IPS-NIHi11 (cell line): ENCODE measurements at places on chromosomes 6 and 20.
A peak's percentile ranks its signal among the peaks of the same experiment; 100 is the strongest.

- no peak for DNase-seq
Measured at GRCh38 chr6:154187714-154188113, 148.7 kb downstream of the OPRM1 start.

GRCh38 chr6:156782691-156783320, 5.6 kb downstream of the ARID1B start:
- DNase-seq = no peak

- DNase-seq = no peak
Measured at GRCh38 chr20:47377122-47377722, 20.7 kb upstream of the ZMYND8 start.

- no peak for DNase-seq
Measured at GRCh38 chr20:49230561-49231133, 11.4 kb downstream of the DDX27 start.

DNA sequence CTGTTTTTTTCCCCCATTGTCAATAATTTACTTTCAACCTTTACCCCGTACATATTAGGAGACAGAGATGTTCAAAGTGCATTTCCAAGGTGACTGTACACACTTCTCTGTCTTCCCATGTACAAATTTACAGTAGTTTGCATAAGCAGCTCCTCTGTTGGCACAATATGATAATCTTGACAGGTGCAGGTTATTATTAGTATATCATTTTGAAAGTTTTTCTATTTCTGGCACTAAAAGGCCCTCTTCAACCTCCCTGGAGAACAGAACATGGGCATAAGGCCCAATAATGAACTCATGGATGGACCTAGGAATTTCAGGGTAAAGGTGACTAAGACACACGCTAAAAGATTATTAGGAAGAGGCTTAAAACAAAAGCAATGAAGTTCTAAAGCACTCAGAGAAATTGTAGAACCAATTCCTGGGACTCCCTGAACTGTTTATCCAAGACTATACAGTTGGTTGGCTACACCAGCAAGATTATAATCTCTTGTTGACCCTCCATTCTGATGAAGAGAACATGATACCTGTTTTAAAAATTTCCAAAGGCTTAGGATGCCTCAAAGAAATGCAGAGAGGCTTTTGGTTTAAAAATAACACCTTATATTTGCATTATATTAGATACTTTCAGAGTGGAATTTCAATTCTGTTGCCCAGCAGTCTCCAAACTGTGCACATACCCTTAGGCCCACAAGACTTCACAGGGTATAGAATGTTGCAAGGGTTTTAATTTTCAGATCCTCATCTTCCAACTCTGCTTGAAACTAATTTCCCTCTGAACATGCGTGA, 1.1 kb downstream of the AIG1 start:
- no peak for DNase-seq

DNA sequence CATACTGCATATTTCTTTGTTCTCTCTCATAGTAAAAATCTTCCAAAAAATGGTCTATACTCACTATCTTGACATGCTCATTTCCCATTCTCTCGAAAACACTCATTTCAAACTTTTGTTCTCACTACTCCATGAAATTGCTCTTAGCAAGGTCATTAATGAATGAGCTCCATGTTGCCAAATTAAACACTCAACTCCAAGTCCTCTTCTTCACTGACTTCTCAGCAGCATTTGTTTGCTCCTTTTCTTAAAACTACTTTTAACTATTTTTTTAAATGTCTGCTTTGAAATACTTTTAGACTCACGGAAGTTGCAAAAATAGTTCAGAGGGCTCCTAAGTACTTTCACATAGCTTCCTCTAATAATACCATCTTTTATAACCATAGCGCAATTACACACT, 274.0 kb upstream of the PREP start:
- no peak for DNase-seq

GRCh38 chr6:18681832-18682503, 294.8 kb downstream of the RNF144B start:
- no peak for DNase-seq

GRCh38 chr6:142902636-142903053, 42.3 kb downstream of the HIVEP2 start:
- no peak for DNase-seq

- no peak for DNase-seq
Measured at GRCh38 chr20:22795871-22796270, 211.5 kb upstream of the FOXA2 start.

DNA sequence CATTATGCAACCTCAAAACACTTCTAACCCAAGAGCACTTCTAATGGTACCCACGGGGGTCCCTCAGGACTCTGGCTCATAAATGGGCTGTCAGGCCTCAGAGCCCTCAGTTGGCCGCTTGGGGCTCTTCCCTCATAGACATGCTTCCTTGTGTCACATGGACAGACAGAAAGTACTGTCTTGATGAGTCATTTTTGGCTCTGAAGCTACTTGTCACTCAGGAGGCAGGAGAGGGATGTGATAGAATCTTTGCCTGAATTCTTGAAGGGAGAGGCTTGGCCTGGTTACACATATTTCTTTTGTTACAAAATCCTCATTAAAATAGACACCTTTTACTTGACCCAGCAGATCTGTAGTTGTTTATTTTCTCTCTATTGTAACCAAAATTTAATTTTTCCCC, 15.1 kb upstream of the EDN1 start:
- DNase-seq = no peak

DNA sequence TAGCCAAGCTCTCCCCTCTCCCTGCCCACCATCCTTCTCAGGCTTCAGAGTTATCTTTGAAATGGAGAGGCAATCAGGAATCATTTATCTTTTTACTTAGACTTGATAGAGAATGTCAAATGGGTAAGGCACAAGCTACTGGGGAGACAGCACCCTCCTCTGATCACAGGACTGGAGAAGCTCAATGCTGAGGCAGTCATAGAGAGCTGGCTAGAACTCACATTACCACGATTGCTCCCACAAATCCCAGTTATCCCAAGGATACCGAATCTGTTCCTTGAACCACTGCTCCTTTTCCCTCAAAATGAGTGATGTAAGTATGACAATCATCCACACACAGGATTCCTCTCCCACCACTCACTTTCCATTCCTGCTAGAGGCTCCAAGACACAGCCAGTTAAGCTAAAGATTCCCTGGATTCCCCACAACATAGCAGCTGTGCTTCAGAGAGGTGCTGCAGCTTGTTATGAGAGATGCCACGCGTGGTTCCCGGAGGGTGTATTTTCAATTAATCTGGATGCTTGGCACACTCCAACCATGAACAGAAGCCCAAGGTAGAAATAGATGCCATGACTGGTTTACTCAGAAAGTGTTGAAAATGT, 96.2 kb upstream of the VGLL2 start:
- no peak for DNase-seq

DNA sequence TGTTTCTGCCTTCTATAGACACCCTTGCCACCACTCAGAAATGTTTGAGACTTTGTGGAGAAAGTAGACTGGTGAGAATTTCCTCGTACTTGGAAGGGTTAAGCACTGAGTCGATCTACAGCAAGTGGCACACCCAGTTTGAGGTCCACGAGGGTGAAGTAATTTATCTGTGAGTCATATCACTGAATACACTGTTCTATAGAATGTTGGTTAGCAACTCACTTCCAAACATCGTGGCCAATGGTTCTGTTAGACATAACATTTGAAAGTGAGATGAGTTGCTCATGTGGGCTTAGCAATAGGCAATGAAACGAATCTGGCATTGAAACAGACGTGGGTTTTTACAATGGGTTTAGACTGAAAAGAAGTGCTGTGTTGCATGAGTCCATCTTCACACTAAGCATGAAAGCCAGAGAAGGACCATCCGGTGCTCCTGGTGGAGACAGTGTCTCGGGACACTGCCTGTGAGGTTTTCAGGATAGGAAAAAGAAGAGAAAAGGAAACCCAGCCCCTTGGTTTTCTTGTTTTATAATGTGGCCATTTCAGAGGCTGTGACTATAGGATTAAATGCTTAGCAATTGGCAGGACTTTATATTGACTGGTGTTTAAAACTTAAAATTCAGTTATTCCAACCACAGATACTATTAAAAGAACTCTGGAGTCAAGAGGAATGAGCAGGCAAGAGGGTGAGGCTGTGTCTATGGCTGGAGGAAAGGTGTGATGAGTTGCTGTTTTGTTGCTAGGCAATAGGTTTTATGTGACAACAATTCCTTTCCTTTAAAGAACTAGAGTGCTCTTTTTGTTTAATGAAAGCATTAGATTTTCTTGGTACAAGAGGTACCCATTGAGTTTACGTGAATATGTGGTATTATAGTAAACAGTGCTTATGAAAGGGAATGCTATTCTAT, 31.0 kb upstream of the EZR start:
- DNase-seq = peak; percentile 28

DNA sequence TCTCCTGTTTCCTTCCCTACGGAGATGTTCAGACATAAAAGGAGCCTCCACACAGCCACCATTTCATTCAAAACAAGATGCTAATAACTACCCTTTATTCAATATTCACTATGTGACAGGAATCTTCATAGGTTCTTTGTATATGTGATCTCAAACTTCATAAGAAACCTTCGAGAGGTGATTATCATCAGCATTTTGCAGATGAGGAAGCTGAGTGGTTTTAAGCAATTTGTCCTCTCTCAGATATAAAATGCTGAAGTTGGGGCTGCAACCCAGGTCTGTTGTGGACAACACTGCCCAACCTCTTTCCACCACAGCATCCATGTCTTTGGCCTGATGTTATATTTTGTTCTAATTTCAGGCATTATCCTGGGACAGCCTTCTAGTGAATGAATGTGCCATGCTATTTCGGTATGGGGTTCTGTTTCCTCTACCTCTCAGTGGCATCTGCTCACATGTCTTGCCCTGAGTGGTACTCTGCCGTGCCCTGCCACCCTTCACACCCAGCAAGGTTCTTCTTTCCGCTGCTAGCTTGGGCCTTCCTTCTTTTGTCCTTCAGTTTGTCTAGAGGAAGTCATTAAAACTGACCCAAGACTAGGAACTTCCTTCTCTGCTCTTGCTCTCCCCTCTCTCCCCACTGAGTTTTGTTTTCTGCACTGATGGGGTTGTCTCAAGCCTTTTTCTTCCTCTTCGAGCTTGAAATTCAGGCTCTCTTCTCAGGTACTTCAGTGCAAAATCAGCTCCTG, 300.9 kb upstream of the PRDM1 start:
- DNase-seq = no peak

DNA sequence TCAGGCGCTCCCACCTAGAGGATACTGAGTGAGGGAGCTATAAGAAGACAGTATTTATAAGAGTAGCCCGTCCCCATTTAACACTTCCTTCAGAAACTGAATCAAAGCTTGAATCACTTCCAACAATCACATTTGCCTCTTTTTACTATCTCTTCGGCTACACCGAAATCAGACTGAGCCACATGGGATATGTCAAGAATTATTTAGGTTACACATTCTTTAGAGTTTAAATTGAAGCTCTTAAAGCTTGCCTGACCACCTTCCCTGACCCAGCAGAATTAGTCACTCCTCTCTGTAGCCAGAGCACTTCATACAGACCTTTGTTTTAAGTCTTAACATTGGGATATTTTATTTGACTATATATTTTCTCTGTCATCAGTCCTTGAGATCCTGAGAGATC, 163.7 kb downstream of the MAFB start:
- DNase-seq = no peak

DNA sequence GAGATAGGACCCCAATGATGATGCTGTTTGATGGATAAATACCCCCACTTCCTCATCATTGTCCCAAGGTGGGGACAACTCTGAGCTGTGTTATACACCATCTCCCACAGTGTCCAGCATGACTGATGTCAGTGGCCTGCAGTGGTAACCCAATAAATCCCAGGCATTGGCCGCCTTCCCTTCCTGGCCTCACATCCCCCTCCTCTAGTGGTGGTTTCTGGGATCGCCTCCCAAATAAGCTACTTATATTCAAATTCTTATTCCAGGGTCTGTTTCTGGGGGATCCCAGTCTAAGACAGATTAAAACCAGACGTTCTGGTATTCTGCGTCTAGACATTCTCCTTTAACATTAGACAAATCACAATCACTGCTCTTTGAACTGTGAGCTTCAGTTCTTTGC, 90.6 kb downstream of the SCP2D1 start:
- no peak for DNase-seq

- DNase-seq = no peak
Measured at GRCh38 chr20:401682-402495, 6.2 kb upstream of the RBCK1 start.

GRCh38 chr6:72290620-72291019, 331.2 kb upstream of the KCNQ5 start:
- no peak for DNase-seq

- no peak for DNase-seq
Measured at GRCh38 chr6:170142559-170142958, 148.3 kb downstream of the DLL1 start.

- DNase-seq = no peak
Measured at GRCh38 chr20:48938670-48939069, 17.2 kb downstream of the ARFGEF2 start.

DNA sequence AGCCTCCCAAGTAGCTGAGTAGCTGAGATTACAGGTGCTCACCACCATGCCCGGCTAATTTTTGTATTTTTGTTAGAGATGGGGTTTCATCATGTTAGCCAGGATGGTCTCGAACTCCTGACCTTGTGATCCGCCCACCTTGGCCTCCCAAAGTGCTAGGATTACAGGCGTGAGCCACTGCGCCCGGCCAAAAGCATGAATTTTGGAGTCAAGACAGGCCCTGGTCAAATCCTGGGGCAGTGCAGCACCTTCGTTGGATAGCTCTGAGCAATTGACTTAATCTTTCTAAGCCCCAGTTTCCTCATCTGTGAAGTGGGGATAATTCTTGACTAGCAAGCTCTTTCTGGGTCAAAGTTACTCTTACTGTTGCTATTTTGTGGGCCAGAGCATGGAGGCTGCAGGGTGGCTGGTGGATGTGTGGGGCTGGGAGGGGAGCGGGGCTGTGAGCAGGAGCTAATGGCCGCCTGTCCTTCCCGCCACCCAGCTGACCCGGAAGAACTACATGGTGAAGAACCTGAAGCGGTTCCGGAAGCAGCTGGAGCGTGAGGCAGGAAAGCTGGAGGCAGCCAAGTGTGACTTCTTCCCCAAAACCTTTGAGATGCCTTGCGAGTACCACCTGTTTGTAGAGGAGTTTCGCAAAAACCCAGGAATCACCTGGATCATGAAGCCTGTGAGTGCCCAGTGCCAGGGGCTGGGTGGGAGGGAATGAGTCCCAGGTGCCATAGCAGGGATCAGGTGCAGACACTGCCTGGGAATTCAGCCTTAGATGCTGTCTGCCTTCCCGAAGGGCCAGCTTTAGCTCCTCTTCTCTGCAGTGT, 39.0 kb downstream of the TTLL9 start:
- DNase-seq = no peak

DNA sequence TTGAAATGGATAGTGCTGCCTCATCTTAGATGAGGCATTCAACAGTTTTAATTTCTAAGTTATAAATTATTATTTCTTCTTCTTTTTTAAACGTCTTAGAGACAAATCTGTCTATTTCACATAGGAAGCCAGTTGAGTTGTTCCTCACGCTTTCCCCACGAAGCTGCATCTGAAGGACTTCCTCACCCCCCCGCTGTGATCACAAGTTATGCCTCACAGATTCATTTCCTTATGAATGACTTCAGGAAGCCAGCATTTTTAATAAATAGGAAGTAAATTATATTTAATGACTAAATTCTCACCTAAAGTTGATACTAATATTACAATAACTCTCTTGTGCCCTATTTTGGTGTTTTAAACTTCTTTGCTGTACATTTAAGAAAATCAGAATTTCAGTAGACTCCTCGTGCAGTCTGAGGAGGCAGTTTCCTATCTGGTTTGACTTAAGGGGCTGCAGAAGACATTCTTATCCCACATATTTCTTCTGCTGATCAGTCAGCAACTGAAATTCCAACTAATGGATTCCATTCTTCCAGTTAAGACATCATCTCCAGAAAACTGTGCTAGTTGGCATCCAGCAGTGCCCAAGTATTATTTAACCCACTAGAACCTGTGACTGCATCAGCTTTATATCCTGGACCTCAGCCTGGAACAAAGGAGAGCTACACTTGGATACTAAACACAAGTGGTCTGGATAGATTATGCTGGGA, 182.7 kb upstream of the CCN2 start:
- no peak for DNase-seq

- DNase-seq = no peak
Measured at GRCh38 chr6:52154381-52154780, 31.8 kb upstream of the IL17A start.
